ENCODE measurements at places on chromosomes 4 and X. TPM values are rescaled to one million over a fixed set of nuclear protein-coding genes. Genes with fewer than 3 reads are reported as not detected.

DGKQ gene
- polyA plus RNA-seq = 28.4 TPM

- DNase-seq = no peak
Observed at GRCh38 chrX:153667281-153667955, 6.2 kb downstream of the PNCK start.

SGCB gene
- 82.5 TPM for polyA plus RNA-seq

DNA sequence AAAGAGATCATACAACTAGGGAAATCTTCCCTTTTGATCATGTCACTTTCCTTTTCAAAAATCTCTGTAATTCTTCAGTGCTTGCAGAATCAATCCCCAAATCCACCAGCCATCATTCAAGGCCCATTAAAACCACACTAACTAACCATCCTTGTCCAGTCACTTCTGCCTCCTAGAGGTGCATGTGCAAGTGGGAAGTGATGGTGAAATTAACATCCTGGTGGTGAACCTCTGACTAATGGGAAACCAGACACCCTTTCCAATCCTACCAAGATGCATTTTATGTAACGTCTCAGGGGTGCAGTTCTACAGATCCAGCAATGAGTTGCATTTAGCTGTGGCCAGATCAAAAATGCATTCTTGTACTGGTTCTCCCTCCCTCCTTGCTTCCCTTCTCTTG, 341.8 kb downstream of the RAPGEF2 start:
- no peak for DNase-seq

DNA sequence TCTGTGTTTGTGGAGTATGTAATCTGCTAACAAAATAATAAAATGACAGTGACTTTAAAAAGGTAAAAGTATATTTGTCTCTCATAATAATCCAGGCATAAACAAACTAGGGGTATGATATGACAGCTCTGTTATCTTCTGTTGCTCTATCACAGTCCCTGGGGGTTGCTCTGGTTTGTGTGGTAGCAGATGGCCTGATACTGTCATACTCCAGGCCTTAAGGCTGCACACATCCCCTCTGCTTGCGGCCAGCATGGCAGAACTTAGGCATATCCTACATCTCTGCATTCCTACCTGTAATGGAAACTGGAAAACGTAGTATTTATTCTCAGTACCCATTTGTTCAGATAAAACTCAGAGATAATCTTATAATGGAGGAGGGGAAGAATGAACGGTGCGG, 117.9 kb upstream of the HAND2 start:
- DNase-seq = no peak

STATH gene
- not detected for polyA plus RNA-seq

DNA sequence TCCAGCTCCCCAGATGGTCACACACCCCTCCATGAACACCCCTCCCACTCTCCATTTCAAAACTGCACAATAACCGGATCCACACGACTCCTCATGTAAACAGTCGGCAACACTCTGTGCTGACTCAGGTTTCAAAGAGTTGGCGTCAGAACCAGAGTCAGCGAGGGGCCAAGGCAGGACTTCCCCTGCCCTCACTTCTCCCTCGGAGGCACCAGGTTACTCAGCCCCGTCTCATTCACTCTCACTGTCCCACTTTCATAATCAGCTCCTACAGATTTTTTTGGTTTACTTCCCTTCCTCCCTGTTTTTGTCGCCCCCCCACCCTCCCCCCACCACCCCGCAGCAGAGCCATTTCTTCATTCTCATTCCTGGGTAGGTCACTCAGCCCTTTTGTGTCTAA, 2.7 kb upstream of the TIMP1 start:
- DNase-seq = no peak

Data from spinal cord (tissue), 10 donors.